Amniotic stem cell (primary cell): ENCODE measurements at places on chromosomes 2 and 18.

DNA sequence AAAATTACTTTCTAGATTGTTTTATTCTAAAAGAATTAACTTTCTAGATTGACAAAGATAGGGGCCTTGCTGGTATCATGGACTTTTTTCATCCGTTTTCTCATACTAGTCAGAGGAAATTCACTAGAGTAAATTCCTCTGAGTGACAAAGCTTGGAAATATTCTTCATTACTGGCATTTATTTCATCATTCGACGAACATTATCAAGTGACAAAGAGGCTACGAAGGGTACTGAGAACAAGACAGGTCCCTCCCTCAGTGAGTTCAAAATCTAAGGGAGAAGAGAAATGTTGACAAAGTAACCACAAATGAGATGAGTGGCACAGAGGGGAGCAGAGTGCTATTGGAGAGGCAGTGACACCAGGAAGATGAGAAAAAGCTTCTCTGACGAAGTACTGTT, 4.3 kb downstream of the EPG5 start:
- no peak for DNase-seq

GRCh38 chr18:53153281-53153680, 813.3 kb downstream of the DCC start:
- DNase-seq = no peak

DNA sequence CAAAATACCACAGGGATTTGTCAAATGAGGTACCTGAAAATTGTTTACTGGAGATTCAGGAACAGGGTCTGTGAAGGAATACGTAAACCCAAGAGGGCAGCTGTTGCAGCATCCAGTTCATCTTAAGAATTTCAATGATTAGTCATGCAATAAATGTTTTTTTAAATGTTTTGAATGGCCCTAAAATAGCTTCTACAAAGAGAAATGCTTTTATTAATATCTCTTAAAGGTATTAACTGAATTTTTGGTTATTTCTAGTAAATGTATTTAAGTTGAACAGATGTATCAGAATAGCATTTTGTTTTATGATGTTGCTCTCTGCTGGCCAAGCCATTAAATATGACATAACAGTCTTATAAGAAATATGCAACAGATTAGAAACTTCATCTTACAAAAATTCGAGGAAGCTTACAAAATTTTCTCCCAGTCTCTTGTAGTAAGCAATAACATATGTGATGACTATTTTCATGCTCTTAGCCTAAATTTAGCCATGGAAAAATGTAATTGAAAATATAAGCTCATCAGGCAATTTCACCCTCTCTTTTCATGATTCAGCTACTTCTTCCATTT, 863.9 kb downstream of the SUCLG1 start:
- DNase-seq = peak; percentile 20

DNA sequence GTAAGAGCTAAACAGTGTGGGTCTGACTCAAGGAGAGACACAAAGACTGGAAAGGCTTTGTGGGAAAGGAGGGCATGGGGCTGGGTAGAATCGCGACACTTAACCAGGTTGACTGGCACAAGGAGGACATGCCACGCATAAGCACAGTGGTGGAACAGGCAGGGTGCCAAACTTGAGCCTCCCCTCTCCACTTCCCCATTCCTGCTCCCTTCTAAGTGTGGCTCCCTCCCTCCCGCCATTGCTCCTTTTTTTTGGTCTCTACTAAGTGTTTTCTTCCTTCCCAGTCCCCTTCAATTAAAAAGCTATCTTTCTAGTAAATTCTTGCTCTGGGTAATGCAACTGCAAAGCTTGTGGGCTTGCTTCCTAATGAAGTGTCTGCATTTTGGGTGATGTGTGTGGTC, 40.3 kb upstream of the ZFP36L2 start:
- no peak for DNase-seq

- no peak for DNase-seq
These were observed 827.3 kb upstream of the NRXN1 start for GRCh38 chr2:51859260-51859659.

GRCh38 chr2:70888923-70889715, 46.6 kb upstream of the ATP6V1B1 start:
- no peak for DNase-seq
